ENCODE measurements at places on chromosomes 11 and 22. TPM values are rescaled to one million over a fixed set of nuclear protein-coding genes. Genes with fewer than 3 reads are reported as not detected.

Gene OR52A1
- total RNA-seq, result 5.4 TPM

Gene TSKU
- 30.3 TPM for total RNA-seq

Gene ALG8
- total RNA-seq, result 67.2 TPM

Gene GDPD4
- total RNA-seq, result not detected

Gene RAB36
- total RNA-seq, result 1.1 TPM

DNA sequence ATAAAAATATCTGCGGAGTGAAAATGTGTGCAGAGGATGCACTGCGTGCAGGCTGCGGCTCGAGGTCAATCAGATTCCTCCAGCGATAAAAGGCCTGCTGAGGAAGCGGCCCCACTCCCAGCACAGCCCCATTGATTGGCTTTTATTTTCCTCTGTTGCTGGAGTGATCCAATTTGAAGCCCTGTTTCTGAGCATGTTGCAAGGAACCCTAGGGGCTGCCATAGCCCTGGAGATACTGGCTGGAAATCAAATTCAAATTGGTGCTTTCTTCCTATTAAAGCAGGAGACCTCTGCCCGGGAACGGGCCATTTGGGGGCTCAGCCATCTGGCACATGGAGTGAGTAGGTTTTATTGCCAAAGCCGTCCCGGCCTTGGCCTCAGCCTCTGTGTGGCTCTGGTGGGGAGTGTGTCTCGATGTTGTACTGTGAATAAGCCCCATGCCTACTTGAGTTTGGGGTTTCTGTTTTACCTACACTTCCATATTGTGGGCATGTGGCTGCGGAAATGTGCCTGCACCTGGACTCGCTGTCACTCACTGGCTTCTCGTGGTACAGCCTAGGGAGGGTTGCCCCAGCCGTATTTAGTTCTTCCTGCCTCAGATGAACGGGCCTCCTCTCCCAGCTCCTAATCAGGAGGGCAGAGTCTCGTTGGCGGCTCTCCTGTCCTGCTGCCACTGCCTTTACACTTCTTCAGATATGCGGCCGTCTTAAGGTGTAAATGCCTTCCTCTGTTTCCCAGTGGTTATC lies 25.6 kb downstream of the PARVB start:
- H3K27me3 ChIP-seq, result no peaks in the 10 kb centered on the region
- no peak overlapping the region for H3K4me3 ChIP-seq
- peaks cover 15% of the 10 kb centered on the region for H3K4me1 ChIP-seq
- H3K27ac ChIP-seq, result no peak overlapping the region
- no peak for DNase-seq

GRCh38 chr11:82867495-82868082 lies 32.6 kb downstream of the PRCP start:
- peak; percentile 79 for DNase-seq
- H3K4me1 ChIP-seq, result peaks cover 21% of the 10 kb centered on the region
- H3K27me3 ChIP-seq, result no peaks in the 10 kb centered on the region
- H3K36me3 ChIP-seq, result no peaks in the 10 kb centered on the region
- no peak overlapping the region for H3K4me3 ChIP-seq
- H3K27ac ChIP-seq, result no peak overlapping the region

GRCh38 chr22:48895831-48896765 lies 931.6 kb downstream of the BRD1 start:
- H3K27ac ChIP-seq, result no peak overlapping the region
- peaks cover 1% of the 10 kb centered on the region for H3K27me3 ChIP-seq
- no peaks in the 10 kb centered on the region for H3K4me1 ChIP-seq
- H3K4me3 ChIP-seq, result no peak overlapping the region
- no peak for DNase-seq
- no peaks in the 10 kb centered on the region for H3K36me3 ChIP-seq

- DNase-seq, result no peak
- no peaks in the 10 kb centered on the region for H3K36me3 ChIP-seq
- no peak overlapping the region for H3K4me3 ChIP-seq
- H3K27ac ChIP-seq, result no peak overlapping the region
Observed at GRCh38 chr11:444396-445144, 2.8 kb upstream of the ANO9 start.

DNA sequence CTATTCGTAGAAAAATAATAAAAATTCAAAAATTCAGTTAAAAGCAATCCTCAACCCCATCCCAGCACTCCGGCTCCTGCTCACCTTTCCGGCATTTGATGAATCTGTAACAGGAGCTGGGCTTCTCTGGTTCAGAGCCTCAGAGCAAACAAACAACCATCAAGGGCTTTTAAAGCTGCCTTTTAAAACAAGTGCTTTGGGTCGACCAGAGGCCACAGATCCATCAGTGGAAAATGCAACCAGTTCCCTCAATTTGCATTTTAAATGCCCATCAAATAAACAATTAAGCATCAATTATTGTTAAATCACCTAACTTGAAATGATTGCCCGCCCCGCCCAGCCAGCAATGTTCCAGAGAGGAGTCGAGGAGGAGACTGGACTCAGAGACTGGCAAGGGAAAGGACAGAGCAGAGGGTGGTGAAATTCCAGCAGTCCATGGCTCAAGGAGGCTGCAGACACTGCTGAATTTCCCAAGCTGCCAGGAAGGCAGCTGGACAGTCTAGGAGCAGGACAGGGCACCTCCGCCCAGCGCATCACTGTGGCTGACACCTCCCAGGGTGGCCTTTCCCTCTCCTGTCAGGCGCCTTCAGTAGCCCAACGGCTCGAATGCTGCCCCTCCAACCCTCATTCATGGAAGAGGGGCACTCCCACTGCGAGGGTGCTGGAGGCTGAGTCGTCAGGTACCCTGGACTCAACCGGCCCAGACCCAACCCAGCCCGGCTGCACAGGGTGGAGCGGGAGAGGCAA lies 7.5 kb downstream of the FXYD6 start:
- H3K36me3 ChIP-seq, result no peaks in the 10 kb centered on the region
- H3K4me3 ChIP-seq, result 0 out of 2 replicates have a peak overlapping the region, but pooled peaks have one; percentile 19
- H3K27ac ChIP-seq, result no peak overlapping the region
- peaks cover 45% of the 10 kb centered on the region for H3K4me1 ChIP-seq

DNA sequence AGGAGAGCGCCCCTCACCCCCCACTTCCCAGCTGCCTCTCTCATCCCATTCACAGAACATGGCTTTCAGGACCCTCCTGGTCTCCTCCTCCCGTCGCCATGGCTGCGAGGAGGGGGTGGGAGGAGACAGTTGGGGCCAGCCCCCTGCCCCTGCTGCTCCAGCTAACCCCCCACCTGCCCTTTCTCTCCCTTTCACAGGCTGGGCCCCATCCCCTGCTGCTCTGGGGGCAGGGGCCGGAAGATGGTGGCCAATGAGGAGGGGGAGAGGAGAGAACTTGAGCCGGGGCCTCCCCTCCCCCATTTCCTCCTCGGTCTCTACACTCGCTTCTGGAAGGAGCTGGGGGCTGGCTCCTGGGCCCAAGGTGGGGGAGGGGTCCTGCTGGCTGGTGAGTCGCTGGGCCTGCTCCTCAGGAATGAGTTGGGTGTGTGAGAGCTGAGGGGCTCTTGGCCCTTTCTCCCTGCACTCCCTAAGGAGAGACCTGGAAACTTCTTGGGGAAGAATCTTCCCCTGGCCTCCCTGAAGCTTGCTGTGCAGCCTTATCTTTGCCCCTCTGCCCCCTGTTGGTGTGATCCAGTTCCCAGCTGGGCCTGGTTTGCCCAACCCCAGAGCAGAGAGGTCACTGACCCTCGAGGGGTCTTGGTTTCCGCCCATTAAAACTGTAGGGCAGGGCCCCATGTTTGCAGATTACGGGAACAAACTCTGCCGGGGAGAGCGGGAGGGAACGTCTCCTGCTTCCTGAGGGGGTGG lies 10.2 kb downstream of the YPEL4 start:
- peaks cover 39% of the 10 kb centered on the region for H3K36me3 ChIP-seq
- peak; percentile 97 for DNase-seq
- peaks cover 6% of the 10 kb centered on the region for H3K27me3 ChIP-seq
- H3K4me3 ChIP-seq, result peak overlapping the region; percentile 96
- peak overlapping the region; percentile 99 for H3K27ac ChIP-seq
- peaks cover 61% of the 10 kb centered on the region for H3K4me1 ChIP-seq

DNA sequence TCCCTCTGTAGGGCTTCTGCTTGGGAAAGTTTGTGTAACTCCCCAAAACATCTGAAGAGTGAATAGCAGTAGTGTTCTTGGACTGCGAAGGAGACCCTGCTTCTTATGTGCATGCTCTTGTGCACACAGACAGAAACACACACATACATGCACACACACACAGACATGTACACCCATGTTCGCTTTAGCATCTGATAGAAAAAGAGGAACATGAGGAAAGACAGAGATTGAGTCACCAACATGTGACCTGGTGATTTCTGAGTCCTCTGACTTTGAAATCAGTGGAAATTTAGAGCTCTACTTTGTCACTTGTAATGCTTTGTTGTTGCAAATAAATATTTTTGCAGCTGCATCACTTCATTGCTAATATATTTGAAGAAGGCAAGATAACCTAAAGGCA lies 23.8 kb downstream of the CD44 start:
- H3K27me3 ChIP-seq, result no peaks in the 10 kb centered on the region
- H3K4me1 ChIP-seq, result peaks cover 37% of the 10 kb centered on the region
- no peaks in the 10 kb centered on the region for H3K36me3 ChIP-seq
- no peak for DNase-seq
- H3K4me3 ChIP-seq, result no peak overlapping the region

- no peak overlapping the region for H3K4me3 ChIP-seq
- no peak for DNase-seq
- H3K4me1 ChIP-seq, result peaks cover 23% of the 10 kb centered on the region
- H3K36me3 ChIP-seq, result peaks cover 82% of the 10 kb centered on the region
Observed at GRCh38 chr11:64774144-64774543, 4.2 kb downstream of the SF1 start.

- no peak for DNase-seq
- peaks cover 9% of the 10 kb centered on the region for H3K27me3 ChIP-seq
- no peak overlapping the region for H3K4me3 ChIP-seq
- H3K36me3 ChIP-seq, result peaks cover 32% of the 10 kb centered on the region
- no peaks in the 10 kb centered on the region for H3K4me1 ChIP-seq
- H3K27ac ChIP-seq, result no peak overlapping the region
Observed at GRCh38 chr11:58775066-58775708, 43.4 kb upstream of the GLYAT start.

DNA sequence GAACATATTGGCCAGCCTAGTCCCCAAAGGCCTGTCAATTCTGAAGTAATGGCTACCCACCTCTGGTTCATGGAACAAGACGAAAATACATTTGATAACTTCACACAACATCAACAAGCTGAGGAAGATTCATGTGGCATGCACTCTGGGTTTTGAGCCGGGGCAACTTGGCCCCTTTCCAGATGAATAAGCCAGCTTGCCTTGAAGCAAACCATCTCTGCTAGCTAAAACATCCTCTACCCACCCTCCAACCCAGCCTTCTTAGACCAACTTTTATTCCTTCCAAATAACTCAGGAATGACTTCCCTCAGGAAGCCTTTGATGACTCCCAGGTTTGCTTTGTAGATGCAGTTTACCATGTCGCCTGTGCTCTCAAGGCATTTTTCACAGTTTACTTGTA lies 94.4 kb downstream of the SLC1A2 start:
- peaks cover 28% of the 10 kb centered on the region for H3K4me1 ChIP-seq
- no peak overlapping the region for H3K27ac ChIP-seq
- no peaks in the 10 kb centered on the region for H3K36me3 ChIP-seq
- H3K27me3 ChIP-seq, result peaks cover 52% of the 10 kb centered on the region
- H3K4me3 ChIP-seq, result no peak overlapping the region
- no peak for DNase-seq

GRCh38 chr22:24961217-24961844 lies 8.8 kb downstream of the KIAA1671 start:
- H3K4me1 ChIP-seq, result peaks cover 11% of the 10 kb centered on the region
- H3K4me3 ChIP-seq, result no peak overlapping the region
- DNase-seq, result no peak
- no peaks in the 10 kb centered on the region for H3K27me3 ChIP-seq

- no peaks in the 10 kb centered on the region for H3K4me1 ChIP-seq
- DNase-seq, result no peak
- H3K36me3 ChIP-seq, result peaks cover 50% of the 10 kb centered on the region
- no peak overlapping the region for H3K4me3 ChIP-seq
- H3K27me3 ChIP-seq, result peaks cover 2% of the 10 kb centered on the region
Observed at GRCh38 chr11:37905707-37906417, 1307.8 kb upstream of the RAG2 start.

DNA sequence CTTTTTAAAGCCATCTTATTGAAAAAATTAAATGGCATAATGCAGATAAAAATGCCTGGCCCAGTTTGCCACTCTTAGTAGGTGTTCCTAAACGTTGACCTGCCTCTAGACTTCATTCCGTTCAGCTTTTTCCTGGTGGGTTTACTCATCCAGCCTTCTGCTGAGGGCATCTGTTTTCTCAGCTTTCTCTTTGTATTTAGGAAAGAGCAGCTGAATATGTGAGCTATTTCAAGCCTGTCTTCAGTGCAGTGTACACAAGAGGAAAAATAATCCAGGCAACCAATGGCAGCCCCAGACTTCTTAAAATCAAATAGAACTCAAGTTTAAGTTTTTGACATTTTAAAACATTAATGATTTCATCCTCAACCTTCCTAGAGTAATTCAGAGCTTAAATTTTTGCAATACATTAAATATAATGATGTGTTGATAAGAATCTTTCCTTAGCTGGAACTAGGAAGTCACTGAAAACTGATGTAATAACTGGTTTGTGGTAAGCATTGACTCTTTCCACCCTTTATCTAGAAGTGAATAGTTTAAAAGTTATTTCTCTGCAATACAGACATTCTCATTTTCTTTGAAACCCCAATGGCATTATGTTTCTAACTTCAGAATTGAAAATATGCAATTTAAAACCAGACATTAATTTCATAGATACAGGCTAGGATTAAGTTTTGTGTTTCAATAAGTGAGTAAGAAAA lies 165.4 kb downstream of the AASDHPPT start:
- no peak overlapping the region for H3K4me3 ChIP-seq
- H3K27me3 ChIP-seq, result no peaks in the 10 kb centered on the region
- peaks cover 26% of the 10 kb centered on the region for H3K36me3 ChIP-seq
- H3K4me1 ChIP-seq, result no peaks in the 10 kb centered on the region
- DNase-seq, result no peak
- H3K27ac ChIP-seq, result no peak overlapping the region

GRCh38 chr11:27882066-27882697 lies 181.9 kb upstream of the BDNF start:
- no peak overlapping the region for H3K4me3 ChIP-seq
- peaks cover 7% of the 10 kb centered on the region for H3K27me3 ChIP-seq
- no peaks in the 10 kb centered on the region for H3K36me3 ChIP-seq
- DNase-seq, result no peak
- no peak overlapping the region for H3K27ac ChIP-seq

Measured in WTC11 (cell line).